Urothelium cell line (cell line): ENCODE measurements at places on chromosomes 3 and 15.
A peak's percentile ranks its signal among the peaks of the same experiment; 100 is the strongest.

- DNase-seq = no peak
Observed at GRCh38 chr15:63870043-63870394, 36.3 kb upstream of the HERC1 start.

DNA sequence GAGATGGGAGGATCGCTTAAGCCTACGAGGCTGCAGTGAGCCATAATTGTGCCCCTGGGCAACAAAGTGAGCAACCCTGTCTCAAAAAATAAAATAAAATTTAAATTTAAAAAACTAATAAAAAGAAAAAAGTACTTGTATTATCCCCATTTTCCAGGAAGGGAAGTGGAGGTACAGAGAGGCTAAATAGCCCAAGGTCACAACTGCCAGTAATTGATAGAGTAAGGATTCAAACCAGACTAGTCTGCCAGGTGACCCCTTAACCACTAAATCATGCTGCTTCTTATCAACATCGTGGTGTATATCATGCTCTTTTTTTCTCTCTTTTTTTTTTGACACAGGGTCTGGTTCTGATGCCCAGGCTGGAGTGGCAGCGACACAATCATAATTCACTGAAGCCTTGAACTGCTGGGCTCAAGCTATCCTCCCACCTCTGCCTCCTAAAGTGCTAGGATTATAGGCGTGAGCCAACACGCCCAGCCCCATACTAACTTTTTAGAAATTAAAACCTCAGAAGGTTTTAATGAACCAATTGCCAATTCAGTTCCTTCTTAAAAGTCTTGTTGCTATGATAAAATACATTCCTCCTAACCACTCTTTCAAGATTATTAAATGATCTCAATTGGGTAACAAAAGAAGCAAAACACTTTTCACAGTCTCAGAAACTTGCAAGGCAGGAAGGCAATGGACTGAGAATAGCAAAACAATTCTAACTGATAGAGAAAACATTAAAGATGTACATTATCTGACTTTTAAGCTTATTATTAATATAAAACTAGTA is 30.5 kb downstream of the HERC1 start:
- DNase-seq = no peak

GRCh38 chr3:46410669-46411068 is 3.6 kb downstream of the CCRL2 start:
- no peak for DNase-seq

GRCh38 chr15:57146506-57147201 is 228.2 kb downstream of the TCF12 start:
- peak; percentile 15 for DNase-seq

DNA sequence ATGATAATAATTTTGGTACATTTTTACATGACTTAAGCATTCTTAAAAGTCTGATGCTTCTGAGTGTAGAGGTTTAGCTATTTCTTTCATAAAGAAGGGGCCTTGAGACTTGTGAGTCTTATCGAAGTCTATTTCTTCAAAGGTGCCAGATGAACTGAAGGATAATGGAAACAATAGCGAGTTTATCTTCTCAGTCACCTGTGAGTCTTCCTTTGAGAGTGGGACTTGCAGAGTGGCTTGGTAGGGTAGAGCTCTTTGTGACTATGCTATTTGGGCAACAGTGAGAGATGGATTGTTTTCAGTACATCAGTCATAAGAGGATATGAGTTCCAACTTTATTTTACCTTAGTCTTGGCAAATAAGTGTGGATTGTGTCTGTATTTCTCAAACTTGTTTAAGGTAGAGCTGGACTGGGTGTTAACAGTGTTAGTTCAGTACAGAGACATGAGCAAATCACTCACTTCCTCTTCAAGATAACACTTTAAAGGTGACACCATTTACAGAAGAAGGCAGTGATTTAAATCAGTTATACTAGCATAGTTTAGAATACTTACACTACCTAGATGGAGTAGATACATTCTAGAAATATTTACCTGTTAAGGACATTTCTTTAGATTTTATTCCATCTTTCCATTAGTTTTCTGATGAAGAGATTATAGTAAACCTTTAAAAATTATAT is 3.2 kb downstream of the AKAP13 start:
- DNase-seq = no peak

GRCh38 chr3:120092474-120092873 is 1.8 kb downstream of the GSK3B start:
- DNase-seq = no peak

GRCh38 chr3:13016083-13016720 is 57.0 kb downstream of the IQSEC1 start:
- DNase-seq = no peak

GRCh38 chr3:166607933-166608521 is 770.8 kb upstream of the BCHE start:
- no peak for DNase-seq
